ENCODE measurements at places on chromosomes 13 and 19.

GRCh38 chr13:49683489-49683888, 7.8 kb downstream of the EBPL start:
- no peak for DNase-seq

DNA sequence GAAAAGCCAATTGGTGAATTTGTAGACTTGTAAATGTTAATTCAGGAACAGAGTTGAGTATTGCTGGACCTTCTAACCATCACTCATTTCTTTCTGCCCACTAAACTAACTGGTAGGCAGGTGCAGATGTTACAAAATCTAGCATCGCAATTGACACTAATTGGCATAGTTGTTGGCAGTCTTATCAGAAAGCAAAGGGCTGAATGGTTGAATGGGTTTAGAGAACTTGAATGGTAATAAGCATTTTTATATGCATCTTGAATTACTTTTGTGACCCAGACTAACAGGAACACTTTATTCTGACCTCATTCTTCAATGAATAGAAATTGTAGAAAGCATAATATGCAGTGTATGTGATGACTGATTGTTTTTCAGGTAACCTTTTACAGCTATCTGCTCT, 189.1 kb downstream of the GGACT start:
- no peak for DNase-seq

DNA sequence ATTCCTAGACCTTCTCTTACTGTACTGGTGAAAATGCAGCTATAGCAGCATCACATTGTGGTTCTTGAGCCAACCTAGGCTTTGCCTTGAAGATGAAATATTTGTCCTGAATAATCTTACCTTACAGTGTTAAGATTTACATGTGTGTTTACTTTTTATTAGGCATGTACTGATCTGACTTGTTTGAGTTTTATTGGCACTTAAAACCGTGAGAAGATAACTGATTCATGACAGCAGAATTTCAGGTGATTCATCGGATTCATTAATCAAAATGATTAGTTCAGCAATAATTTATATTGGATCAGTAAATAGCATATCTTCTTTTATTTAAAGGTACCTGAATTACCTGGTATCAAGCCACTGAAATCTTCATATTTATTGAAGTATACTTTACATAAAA, 296.3 kb downstream of the KLF5 start:
- DNase-seq = no peak

DNA sequence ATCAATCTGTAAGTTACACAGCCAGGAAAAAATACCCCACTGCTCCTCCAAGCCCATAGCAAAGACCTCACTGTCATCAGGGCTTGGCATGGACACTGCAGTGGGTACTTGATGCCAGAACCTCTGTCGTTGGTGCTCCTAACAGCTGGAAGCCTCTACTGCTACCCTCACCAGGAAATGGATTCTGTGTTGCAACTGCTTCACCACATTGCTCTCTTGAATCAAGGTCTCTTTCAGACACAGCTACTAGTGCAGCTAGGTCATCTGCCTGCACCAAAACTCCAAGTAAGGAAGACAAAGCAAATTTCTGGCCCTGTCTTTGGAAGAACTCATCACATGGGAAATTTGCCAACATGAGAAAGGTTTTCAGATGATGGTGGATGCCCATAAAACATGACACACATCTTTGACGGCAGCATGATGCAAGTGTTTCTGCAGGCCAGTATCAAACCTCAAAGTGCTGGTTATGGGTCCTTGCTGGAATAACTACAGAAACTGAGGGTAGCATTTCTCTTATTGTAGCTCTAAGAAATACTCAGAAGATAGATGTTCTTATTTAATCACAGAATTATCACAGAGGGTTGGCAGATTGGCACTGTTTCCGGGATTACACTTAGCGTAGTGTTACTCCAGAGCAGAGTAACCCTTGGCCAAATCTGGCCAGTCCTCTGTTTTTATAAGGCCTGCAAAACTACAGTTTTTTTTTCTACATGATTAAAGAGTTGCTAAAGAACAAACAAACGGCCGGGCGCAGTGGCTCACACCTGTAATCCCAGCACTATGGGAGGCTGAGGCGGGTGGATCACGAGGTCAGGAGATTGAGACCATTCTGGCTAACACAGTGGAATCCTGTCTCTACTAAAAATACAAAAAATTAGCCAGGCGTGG, 12.9 kb upstream of the PCCA start:
- no peak for DNase-seq

GRCh38 chr19:8578642-8579265, 1.5 kb upstream of the MYO1F start:
- peak; percentile 86 for DNase-seq

DNA sequence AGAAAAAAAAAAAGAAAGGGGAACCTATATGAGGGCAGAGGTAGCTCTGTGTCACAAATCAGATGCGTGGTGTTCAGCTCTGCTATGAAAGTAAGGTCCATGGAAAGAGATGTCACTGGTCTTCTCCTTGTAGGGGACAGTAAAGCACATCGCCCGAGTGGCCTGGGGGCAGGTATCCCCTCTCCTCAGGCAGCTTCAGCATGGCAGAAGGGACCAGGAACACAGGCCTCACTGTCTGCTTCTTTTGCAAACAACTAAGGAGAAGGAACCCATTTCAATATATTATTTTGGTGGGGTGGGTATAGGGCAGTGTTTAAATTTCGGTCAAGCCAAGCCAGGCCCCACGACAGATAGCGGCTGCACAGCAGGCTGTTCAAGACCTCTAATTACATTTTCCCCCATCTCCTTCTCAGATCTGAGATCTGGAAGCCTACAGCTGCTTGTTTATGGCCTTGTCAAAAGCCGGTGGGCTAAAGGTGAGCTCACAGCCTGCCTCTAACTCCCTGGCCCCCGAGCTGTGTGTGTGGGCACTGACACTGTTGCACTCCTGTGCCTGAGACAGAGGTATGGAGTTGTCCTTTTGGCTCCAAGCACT, 72.8 kb downstream of the HSPH1 start:
- no peak for DNase-seq

GRCh38 chr13:84352946-84353345, 470.7 kb upstream of the SLITRK1 start:
- no peak for DNase-seq

DNA sequence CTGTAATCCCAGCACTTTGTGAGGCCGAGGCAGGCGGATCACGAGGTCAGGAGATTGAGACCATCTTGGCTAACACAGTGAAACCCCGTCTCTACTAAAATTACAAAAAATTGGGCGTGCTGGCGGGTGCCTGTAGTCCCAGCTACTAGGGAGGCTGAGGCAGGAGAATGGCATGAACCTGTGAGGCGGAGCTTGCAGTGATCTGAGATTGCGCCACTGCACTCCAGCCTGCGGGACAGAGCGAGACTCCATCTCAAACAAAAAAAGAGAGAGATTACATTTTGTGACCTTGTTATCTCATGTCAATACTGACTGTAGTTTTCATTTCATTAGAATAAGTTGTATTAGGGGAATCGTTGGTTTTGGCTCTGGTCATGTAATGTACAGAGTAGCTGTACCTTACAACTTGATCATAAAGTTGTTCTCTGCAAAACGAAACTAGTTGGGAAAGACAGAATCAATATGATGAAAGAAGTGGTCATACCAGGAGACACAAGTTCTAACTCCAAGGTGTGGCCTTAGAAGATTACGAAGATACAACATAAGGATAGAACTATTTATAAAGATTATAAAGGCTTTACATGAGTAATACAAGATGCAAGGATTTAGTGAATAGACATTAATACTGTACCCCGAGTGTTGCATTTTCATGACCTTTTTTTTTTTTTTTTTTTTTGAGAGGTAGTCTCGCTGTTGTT, 15.3 kb downstream of the TMEM38A start:
- DNase-seq = no peak

DNA sequence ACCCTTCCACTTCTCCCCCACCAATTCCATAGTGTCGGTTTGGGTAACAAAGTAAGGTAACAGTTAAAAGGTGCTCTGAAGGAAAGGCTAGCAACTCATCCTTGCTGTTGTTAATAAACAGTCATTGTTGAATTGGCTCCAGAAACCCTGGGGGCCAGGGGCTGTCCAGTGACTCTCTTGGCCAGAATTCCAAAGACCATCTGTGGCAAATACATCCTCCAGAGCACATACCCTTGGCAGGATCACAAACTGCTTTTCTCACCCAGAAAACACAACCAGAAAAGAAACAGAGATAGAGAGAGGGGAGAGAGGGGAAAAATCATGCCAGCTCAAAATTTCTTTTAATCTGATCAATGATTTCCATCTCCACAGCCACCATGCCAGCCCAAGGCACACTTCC, 22.1 kb downstream of the CACNA1A start:
- DNase-seq = no peak

GRCh38 chr19:7010722-7011593, 10.3 kb downstream of the MBD3L2B start:
- DNase-seq = no peak

GRCh38 chr13:111518161-111518792, 197.8 kb downstream of the TEX29 start:
- DNase-seq = no peak

- no peak for DNase-seq
These were observed 6.8 kb upstream of the UBE2L5 start for GRCh38 chr13:30415430-30416030.

DNA sequence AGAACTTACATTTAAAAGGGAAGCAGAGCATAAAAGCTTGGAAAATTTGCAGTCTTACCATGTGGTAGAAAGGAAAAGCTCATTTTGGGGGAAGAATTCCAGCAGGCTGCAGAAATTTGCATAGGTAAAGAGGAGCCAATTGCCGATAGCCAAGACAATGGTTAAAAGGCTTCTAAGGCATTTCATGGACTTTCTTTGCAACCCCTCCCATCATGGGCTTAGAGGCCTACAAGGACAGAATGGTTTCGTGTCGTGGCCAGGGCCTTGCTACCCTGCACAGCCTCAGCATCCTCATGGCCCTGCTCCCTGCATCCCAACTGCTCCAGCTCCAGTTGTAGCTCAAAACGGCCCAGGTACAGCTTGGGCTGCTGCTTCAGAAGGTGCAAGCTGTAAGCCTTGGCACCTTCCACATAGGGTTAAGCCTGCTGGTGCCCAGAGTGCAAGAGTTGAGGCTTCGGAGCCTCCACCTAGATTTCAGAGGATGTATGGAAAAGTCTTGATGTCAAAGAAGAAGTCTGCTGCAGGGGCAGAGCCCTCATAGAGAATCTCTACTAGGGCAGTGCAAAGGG, 420.3 kb downstream of the PCDH17 start:
- DNase-seq = no peak

- DNase-seq = no peak
These were observed 52.1 kb downstream of the ZNRF4 start for GRCh38 chr19:5507065-5507909.

DNA sequence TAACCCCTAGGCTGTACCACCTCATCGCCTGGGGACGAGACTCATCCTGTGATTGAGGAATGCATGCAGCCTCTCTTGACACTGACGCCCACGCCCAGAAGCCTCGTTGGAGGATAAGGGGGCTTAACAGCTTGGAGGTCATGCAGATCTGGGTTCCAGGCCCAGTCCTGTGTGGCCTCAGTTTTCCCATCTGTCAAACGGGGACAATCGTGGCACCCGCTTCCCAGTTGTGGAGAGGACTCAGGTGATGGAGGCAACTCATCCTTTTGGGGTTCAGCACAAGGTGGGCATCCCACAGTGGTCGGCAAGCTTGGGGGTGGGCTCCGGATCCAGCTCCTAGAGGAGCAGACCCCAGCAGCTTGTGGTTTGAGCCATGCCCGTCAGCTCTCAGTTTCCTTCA, 1.4 kb upstream of the LGI4 start:
- no peak for DNase-seq

DNA sequence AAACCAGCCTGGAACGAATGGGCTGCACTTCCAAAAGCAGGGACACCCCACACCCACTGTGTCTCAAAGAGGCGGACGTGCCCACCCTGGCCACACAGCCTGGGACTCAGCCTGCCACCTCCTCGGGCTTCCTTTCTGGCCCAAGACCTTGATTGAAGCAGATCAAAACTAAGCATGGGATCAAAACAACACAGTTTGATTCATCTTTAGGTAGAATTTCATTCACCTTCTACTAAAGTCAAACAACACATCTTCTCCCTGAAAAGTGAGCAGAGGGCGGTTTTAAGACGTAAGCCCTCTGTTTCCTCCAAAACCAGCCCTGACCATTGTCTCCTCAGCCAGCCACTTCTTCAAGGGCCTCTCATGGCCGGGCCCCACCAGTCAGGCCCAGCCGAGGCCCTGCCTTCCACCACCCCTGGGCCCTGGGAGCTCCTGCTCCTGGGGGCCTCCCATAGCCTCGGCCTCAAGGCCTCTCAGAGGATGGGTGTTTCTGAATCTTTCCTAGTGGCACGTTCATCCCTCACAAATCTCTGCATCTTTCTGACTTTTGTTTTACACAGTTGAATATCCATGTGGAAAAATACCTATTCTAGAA, 6.3 kb upstream of the F10 start:
- DNase-seq = no peak

GRCh38 chr19:33554821-33555220, 33.2 kb upstream of the PEPD start:
- DNase-seq = no peak

GRCh38 chr13:46232281-46232680, 20.6 kb downstream of the LRRC63 start:
- DNase-seq = peak; percentile 45

DNA sequence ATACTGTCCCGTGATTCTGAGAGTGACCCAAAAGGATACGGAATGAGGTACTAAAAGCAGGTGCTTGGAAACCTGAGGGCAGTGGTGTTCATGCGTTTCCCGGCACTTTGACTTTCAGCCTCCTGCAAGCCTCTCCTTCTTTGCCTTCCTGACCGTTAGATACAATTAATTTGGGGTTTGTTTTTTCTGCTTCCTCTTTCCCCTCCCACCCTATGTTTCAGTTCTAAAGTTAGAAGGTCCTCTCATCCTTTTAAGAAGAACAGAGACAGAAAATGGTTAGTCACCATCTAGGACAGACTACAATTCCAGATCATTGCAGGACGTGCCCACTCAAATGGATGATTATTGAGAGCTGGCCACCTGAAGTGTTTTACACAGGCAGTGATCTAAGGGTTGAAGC, 1.8 kb upstream of the LILRB4 start:
- DNase-seq = no peak

DNA sequence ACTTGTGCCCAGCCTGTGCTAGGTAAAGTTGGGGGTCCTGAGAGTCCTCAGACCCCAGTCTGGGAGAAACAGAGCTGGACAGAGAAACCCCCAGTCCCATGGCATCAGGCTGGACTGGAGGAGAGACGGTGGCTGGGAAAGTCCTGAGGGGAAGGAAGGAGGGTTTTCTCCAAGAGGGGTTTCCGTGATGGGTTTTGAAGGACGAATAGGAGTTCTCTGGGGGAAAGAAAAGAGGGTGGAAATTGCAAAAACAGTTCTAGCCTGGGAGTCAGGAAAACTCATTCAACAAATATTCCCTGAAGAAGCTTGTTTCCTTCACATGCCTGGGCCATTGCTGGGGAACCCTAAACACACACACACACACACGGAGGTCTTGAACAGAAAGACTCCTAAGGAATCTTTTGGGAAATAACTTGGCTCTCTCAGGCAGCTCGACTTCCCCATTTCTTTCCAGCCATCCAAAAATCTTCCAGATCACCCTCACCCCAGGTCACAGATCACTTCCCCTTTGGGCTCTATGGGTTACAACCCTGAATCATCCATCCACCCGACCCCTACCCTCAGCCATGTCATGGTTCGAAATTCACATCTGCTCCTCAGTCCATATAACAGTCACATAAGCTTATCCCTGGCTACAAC, 47.5 kb downstream of the COLGALT1 start:
- no peak for DNase-seq

All from GM03348 (cell line).